Right cardiac atrium (tissue), 5 donors: ENCODE measurements at places on chromosomes 12 and 14.

DNA sequence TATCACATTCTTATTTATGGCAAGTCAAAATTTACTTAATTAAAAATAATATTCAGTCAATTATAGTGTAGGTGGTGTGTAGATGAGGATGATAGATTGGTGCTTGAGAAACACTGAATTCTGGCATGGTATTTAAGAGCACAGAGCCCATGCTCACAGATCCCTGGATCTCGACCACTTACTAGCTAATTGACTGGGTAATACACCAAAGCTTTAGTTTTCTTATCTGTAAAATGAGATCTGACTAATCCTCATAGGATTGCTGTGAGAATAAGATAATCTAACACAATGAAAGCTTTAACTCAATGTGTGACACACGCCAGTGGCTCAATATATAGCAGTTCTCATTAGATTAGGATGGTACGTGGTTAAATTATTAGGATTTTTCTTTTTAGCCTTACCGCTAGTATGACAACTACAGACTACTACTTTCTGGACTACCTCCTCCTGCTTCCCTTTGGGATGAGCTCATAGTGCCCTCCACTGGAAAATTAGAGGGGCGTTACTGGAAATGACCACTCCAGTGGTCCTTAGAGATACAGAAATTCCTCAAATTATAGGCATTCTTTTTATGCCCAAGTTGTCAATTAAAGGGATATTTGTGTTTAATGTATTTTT, 482.8 kb upstream of the TBX3 start:
- no peak for DNase-seq

GRCh38 chr12:9992296-9992695, 6.6 kb downstream of the CLEC1B start:
- DNase-seq: no peak

- no peak for DNase-seq
Measured at GRCh38 chr12:51773145-51773869, 75.2 kb downstream of the FIGNL2 start.

DNA sequence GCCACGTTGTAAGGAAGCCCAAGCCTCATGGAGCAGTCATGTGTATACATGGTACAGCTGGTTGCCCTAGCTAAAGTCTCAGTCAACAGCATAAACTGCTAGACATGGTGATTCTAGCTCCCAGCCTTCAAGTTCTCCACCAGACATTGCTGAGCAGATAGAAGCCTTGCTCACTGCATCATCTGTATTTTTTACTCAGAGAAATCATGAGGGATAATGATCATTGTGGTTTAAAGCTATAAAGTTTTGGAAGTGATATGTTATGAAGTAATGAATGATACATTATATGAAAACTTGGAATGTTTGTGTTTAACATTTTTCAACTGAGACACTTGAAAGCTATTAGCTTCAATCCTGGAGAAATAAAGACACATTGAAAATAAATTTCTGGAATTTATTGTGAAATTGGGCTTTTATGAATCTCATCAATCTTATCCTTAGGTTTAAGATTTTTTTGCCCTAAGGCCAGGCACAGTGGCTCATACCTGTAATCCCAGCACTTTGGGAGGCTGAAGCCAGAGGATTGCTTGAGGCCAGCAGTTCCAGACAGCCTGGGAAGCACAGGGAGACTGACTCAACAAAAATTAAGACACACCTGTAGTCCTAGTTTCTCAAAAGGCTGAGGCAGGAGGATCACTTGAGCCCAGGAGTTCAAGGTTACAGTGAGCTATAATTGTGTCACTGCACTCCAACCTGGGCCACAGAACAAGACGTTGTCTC, 5.6 kb upstream of the NFATC4 start:
- no peak for DNase-seq

- peak; percentile 50 for DNase-seq
Measured at GRCh38 chr14:61444215-61444768, 122.9 kb downstream of the PRKCH start.

GRCh38 chr12:68414988-68415387, 82.8 kb upstream of the MDM1 start:
- DNase-seq: no peak
